ENCODE measurements at places on chromosomes 6 and 20.

- DNase-seq, result no peak
Observed at GRCh38 chr6:105560611-105561066, 157.8 kb upstream of the PREP start.

- DNase-seq, result no peak
Observed at GRCh38 chr20:20204256-20204655, 151.9 kb downstream of the CFAP61 start.

DNA sequence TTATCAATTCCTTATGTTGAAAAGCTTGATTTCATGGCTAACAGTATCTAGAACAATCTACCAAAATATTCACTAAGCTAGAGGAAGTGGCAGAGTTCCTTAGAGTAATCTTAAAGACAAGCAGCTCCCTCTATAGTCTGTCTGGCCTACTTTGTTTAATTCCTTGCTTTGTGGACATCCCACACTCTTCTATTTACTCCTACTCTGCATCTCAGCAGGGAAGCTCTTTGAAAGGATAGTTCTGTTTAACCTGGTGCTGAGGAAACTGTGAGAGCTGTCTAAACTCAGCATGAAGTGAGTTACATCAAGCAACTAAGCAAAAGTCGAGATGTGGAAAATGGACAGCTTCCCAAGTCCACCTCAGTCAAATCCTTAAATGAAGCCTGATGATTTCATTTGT is 4.3 kb downstream of the REV3L start:
- no peak for DNase-seq

DNA sequence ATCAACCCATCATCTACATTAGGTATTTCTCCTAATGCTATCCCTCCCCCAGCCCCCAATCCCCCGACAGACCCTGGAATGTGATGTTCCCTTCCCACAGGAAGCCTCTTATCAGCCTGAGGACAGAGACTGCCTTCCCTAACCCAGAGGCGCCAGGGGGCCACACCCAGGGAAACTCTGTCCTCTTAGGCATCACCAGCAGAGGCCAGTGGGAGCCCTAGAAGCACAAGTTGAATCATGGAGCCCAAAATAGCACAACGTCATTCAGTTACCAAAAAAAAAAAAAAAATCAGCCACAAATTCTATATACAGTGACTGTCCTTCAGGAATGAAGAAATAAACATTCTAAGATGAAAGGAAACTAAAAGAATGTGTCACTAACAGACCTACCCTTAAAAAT is 625.7 kb downstream of the TFAP2A start:
- DNase-seq, result no peak

GRCh38 chr6:105753207-105753606 is 332.9 kb upstream of the PRDM1 start:
- DNase-seq, result no peak

GRCh38 chr6:45605971-45606370 is 228.2 kb upstream of the SUPT3H start:
- no peak for DNase-seq

DNA sequence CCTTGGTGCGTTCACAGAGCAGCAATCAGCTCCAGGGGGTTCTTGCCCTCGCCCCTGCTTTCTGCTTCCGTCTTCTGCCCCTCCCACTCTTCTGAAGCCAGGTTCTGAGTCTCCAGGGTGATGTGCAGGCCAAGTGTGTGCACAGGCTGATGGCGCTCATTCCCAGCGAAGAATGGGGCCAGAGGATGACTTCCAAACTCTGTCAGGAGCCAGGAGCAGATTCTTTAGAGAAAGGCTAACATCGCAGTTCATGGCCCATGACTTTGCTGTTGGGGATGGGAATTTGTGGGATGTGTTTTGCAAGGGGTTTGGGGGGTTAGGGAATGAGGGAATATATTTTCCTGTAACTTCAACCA is 56.1 kb upstream of the CCN6 start:
- DNase-seq, result no peak

DNA sequence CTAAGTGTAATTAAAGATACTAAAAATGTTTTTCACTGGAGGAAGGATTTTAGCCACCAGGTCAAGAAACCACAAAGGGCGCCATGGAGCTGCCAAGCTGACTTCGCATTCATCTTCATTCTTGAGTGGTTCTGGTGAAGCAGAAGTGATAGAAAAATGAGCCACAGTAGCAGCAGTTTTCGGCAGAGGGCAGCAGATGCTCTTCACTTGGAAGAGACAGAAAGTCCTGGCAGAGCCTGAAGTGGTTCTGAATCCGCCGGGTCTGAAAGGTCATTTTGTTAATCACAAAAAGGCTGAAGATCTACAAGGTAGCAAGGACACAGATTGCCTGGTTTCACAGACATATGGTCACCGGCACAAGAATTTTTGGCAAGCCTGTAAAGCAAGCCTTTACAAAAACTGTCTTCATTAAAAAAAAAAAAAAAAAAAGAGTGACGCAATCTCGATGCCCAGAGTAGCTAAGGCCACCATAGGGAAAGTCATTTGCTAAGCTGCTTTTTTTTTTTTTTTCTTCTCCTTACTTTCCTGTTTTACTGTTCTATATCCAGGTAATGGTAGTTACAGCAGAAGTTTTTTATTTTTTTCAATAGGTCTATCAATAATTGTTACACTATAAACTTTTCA is 345.1 kb upstream of the AGPAT4 start:
- DNase-seq, result no peak

DNA sequence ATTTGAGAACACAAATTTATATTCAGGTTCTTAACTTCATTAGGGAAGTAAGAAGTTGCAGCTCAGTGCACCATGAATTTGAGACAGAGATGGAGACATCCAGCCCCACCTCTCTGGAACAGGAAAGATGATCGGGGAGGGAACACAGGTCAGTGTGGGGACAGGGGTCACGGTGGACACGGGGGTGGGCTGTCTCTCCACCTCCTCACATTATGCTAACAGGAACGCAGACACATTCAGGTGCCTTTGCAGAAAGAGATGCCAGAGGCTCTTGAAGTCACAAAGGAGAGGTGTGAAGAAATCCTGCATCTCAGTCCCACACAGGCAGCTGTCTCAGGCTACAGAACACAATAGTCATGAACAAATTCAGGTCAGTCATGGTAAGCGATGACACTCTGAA is 3.1 kb downstream of the HLA-C start:
- DNase-seq, result no peak

DNA sequence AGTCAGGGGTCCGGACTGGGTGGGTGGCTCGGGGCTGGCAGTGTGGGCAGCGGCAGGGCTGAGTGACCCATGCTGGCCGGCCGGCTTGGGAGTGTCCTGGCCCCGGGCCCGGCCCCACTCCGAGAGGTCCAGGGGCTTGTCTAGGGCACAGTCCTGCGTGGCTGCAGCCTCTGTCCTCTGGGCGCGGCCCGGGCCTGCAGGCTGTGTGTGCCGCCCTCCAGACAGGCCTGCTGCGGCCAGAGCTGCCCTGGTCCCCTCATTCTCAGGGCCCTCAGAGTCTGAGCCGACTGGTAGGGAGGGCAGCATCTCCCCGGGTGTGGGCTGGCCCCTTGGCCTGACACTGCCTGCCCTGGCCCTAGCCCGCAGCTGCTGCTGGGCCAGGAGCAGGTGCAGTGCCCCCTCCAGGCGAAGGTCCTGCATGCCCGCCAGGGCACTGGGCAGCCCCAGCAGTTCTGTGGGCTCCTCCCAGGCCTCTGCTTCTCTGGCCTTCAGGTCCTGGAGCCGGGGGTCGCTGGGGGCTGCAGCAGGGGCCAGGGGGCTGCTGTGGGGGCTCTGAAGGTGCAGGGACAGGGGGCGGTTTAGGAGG is 6.9 kb upstream of the CABLES2 start:
- DNase-seq, result no peak

- DNase-seq, result no peak
Observed at GRCh38 chr6:139570166-139570565, 195.7 kb upstream of the CITED2 start.

DNA sequence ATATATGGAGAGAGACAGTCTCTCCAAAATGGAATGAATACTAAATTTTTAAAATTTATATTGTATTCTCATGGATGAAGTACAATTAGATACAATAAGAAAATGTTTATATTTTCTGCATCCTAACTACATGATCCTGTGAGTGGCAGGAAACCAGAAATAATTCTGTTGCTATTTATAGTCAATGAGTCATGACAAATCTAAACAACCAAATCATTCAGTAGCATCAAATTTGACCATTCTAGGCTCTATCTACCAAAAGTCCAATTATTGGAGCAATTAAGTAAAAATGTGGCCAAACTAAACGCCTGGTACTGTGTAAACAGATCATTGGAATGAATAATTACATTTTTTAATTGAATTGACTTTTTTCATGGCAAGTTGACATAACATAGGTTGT is 959.8 kb downstream of the EPHA7 start:
- DNase-seq, result no peak

- no peak for DNase-seq
Observed at GRCh38 chr6:12516070-12516469, 200.5 kb upstream of the PHACTR1 start.

- no peak for DNase-seq
Observed at GRCh38 chr6:27507041-27507956, 34.4 kb upstream of the ZNF184 start.

DNA sequence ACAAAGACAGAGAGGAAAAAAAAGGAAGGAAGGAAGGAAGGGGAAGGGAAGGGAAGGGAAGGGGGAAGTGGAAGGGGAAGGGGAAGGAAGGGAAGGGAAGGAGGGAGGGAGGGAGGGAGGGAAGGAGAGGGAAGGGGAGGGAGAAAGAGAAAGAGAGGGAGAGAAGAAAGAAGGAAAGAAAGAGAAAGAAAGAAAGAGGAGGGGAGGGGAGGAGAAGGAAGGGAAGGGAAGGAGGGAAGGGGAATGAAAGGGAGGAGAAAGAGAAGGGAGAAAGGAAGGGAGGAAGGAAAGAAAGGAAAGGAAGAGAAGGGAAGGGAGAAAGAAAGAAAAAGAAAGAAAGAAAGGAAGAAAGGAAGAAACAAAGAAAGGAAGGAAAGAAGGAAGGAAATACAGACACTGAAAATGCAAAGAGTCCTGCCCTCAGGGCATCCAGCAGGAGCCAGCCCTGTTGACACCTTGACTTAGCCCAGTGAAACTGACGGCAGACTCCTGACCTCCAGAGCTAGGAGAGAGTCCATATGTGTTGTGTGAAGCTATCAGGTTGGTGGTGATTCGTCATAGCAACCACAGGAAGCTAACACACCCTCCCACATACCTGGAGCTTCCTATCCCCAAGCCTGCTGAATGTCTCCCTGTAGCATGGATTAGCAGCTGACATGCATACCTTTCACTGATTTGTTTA is 58.7 kb upstream of the SULF2 start:
- DNase-seq, result peak; percentile 15

DNA sequence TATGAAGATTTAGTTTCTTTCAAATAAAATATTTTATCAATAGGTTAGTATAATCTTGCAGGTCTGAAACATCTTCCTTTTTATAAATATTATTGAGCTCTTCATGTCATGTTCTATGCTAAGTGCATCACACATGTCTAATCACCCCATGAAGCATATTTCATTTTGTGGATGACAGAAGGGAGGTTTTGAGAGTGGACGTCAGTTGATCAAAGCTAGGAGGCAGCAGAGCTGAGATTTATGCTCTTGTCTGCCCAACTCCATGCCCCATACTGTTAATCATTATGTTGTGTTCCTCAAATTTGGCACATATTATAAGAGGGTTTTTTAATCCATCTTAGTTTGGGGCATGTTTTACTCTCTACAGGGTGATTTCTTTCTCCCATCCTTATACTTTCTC is 22.7 kb downstream of the DSE start:
- no peak for DNase-seq

DNA sequence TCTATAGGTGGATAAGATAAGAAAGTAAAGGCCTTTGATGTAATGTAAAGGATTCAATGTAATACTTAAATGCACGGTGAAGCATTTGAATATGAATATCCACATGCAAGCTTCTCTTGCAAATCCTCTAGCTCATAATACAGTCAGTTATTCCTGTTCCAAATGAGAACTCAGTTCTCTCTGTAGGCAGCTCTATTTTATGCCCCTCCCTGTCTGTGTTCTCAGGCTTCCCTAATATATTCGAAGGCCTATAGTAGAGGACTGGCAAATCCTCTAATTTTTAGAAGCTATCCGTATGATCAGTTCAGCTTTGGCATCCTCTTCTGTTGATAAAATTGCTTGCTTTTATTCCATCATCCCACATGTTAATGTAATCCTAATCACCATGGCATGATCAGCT is 200.2 kb downstream of the UBE3D start:
- no peak for DNase-seq

GRCh38 chr6:12313306-12313991 is 23.3 kb downstream of the EDN1 start:
- DNase-seq, result no peak

- no peak for DNase-seq
Observed at GRCh38 chr6:109081516-109082187, 13.0 kb downstream of the SESN1 start.

- DNase-seq, result no peak
Observed at GRCh38 chr6:11011787-11012234, 32.3 kb downstream of the ELOVL2 start.

DNA sequence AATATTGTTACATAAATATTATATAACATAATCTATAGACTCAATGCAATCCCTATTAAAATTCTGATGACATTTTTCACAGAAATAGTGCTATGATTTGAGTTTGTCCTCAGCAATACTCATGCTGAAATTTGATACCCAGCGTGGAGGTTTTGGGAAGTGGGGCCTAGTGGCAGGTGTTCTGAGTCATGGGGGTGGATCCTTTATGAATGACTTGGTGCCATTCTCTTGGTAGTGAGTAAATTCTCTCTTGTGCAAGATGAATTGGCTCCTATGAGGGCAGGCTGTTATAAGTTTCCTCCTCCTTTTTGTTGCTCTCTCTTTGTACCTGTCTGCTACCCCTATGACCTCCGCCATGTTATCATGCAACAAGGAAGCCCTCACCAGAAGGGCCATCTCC is 65.8 kb downstream of the SHPRH start:
- DNase-seq, result no peak

DNA sequence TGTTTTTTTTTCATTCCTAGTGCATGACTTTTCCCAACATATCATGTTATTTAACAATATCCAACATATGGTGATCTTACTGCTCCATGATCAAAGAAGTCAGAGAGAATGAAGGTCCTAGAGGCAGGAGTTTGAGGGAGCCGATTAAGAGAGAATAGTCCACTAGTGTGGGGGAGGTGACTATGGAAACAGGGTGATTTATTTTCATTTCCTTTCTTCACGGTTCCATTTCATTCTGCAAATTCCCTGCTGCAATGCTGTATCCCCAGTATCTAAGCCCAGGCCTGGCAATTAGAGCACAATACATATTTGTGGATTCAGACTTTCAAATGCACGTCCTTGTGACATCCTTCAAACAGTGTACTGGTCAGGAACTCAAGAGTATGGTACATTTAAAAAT is 91.4 kb downstream of the CD83 start:
- no peak for DNase-seq

Data from suprapubic skin (tissue), 4 donors.